EL (cell line): ENCODE measurements at places on chromosomes 2 and 18.

- no peak for DNase-seq
These were observed 166.6 kb downstream of the ACTR3 start for GRCh38 chr2:114056294-114057143.

DNA sequence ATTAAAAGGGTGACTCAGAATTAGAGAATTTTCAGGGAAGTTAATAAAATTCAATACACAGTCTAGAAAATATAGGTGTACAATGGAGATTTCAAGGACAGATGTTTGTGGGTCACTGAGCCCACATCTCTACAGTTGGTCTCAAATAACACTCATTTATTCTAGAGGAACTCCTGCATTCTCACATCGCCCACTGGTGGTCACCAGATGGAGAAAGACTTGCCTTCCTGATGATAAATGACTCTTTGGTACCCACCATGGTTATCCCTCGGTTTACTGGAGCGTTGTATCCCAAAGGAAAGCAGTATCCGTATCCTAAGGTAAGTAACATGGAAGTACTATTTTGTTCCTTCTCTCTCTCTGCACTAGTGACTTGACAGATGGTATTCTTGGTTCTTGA lies 1297.1 kb downstream of the DPP10 start:
- DNase-seq, result no peak

DNA sequence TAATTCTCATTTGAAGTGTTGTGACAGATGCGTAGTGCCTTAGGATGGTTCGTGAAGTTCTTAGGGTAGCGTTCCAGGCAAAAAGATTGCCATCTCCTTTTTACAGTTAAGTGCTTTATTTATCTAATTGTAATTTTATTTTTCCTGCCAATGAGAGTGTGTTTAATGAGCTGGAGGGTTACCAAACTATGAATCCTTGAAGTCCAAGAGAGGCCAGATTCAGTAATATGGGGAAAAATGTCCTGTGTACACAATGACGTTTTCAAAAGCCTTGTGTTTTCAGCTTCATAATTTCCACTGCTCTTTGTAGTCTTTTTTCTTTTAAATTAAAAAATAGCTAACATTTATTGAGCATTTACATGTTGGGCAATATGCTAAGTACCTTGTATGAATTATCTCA lies 23.8 kb downstream of the ACYP2 start:
- no peak for DNase-seq

GRCh38 chr18:53946594-53946993 lies 277.9 kb downstream of the MBD2 start:
- no peak for DNase-seq

DNA sequence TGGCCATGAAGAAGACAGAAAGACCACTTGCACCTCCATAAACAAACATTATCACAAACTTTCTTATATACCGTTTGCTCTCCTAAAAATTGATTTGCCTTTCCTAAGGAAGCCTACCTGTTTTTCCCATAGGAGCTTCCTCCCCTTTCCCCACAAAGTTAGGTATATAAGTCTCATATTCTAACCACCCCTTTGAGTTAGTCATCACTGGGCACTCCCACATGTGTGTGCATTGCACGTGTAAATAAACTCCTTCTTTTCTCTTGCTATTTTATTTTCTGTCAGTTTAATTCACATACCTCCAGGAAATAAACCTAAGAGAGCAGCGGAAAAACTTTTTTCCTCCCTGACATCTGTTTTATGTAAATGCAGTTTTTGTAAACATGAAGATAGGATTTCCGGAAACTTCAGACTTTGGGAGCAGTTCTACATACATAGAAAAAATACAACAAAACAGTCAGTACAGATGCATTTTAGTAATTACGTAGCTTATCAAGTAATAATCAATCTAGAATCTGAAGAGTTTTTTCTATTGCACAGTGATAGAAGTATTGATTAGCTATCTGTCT lies 46.6 kb downstream of the PLCL1 start:
- no peak for DNase-seq

DNA sequence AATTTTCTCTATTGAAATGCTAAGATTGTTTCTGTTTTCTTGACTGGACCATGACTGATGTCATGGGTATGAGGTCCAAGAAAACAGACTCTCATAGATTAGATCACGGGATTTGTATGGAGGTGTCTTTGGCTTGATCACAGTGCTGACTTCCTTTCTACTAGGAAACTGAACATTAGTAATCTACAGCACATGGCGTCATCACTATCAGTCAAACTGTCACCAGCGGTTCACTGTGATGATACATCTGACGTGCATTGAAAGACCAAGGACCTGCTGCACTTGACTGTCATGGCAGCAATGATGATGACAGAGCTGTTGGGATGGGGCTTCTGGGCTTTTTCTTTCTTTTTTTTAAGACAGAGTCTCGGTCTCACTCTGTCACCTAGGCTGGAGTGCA lies 28.2 kb upstream of the IMPA2 start:
- no peak for DNase-seq

- no peak for DNase-seq
These were observed 107.1 kb downstream of the CDC42EP3 start for GRCh38 chr2:37564356-37564755.

DNA sequence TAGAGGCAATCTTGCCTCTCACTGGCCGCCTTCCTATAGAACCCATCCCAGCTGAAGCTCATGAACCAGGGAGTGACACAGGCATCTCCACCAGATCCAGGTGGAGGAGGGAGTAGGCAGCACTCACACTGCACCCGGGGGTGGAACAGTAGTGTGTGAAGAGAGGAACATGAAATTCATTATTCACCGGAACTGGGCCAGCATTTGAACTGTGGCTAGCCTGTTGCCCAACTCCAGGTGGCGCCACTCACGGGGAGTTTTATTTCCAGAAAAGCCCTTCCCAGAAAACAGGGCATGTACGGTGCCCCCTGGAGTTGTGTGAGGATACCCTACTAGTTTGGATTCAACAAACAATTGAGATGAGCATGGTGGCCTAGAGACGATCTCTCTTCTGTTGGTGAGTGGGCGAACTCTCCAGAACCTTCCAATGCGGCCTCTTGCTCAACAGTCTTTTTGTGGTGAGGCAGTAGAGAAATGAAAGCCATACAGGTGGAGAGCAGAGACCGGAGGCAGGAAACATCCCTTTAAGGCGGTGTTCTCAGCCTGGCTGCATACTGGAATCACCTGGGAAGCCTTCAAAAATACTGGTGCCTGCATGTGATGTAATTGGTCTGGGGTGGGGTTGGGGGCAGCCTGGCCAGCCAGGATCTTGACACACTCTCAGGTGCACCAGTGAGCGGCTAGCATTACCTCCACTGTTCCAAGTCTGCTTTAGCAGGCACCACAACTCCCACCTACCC lies 73.5 kb upstream of the NEDD4L start:
- DNase-seq, result peak; percentile 23

DNA sequence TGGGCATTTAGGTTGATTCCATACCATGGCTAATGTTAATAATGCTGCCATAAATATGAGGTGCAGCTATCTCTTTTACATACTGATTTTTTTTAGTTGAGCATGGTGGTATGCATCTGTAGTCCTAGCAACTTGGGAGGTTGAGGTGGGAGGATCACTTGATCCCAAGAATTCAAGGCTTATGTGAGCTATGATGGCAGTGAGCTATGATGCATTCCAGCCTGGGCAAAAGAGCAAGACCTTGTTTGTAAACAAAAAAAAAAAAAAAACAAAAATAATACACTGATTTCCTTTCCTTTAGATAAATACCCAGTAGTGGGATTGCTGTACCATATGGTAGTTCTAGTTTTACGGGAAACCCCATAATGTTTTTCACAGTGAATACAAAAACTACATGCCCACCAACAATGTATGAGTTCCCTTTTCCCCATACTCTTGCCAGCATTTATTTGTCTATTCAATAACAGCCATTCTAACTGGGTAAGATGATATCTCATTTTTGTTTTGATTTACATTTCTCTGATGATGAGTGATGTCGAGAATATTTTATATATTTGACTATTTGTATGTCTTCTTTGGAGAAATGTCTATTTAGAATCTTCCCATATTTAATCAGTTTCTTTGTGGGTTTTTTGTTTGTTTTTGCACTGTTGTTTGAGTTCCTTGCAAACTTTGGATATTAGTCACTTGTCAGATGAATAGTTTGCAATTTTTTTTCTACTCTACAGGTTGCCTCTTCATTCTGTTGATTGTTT lies 281.0 kb upstream of the KYNU start:
- peak; percentile 72 for DNase-seq

- no peak for DNase-seq
These were observed 1235.3 kb upstream of the ZEB2 start for GRCh38 chr2:145755019-145755837.

GRCh38 chr2:54683596-54683995 lies 39.9 kb upstream of the EML6 start:
- no peak for DNase-seq
